ENCODE measurements at places on chromosomes 1 and 21. TPM values are rescaled to one million over a fixed set of nuclear protein-coding genes. Genes with fewer than 3 reads are reported as not detected.

The TENT5C gene
- 6.6 TPM for total RNA-seq

DNA sequence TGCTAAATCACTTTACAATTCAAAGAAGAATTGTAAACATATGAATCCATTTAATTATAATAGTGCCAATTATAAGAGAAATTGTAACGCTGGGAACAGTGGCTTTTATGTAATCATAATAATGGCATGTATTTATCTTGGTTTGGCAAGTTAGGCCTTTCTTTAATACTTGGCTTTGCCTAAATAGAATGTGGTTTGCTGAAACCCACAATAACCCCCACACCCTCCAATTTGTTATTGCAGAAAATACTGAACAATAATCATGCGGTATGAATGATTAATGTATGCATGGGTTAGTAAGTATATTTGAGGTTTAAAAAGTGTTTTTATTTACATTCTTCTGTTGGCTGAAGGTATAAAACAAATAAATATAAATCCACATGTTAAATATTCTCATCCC lies 138.2 kb downstream of the NFIA start:
- H3K36me3 ChIP-seq: peaks cover 3% of the 10 kb centered on the region
- DNase-seq: no peak
- no peaks in the 10 kb centered on the region for H3K27me3 ChIP-seq
- H3K4me1 ChIP-seq: no peaks in the 10 kb centered on the region
- H3K4me3 ChIP-seq: no peak overlapping the region
- no peak overlapping the region for H3K27ac ChIP-seq

GRCh38 chr1:12477936-12478611 lies 139.9 kb downstream of the DHRS3 start:
- peaks cover 80% of the 10 kb centered on the region for H3K4me1 ChIP-seq
- peak overlapping the region; percentile 94 for H3K27ac ChIP-seq
- no peaks in the 10 kb centered on the region for H3K27me3 ChIP-seq
- H3K4me3 ChIP-seq: no peak overlapping the region

GRCh38 chr1:59672851-59673572 lies 141.7 kb upstream of the HOOK1 start:
- peaks cover 26% of the 10 kb centered on the region for H3K4me1 ChIP-seq
- no peak overlapping the region for H3K27ac ChIP-seq
- no peak overlapping the region for H3K4me3 ChIP-seq
- no peak for DNase-seq
- H3K36me3 ChIP-seq: no peaks in the 10 kb centered on the region

GRCh38 chr1:53947172-53947907 lies 1.2 kb downstream of the LRRC42 start:
- H3K27me3 ChIP-seq: no peaks in the 10 kb centered on the region
- H3K27ac ChIP-seq: peak overlapping the region; percentile 87
- H3K36me3 ChIP-seq: peaks cover 15% of the 10 kb centered on the region

- H3K27ac ChIP-seq: no peak overlapping the region
- no peaks in the 10 kb centered on the region for H3K27me3 ChIP-seq
- H3K4me3 ChIP-seq: no peak overlapping the region
- H3K4me1 ChIP-seq: peaks cover 11% of the 10 kb centered on the region
Observed at GRCh38 chr1:55382806-55383305, 167.7 kb upstream of the USP24 start.

The ARHGEF10L gene
- total RNA-seq: 14.1 TPM

DNA sequence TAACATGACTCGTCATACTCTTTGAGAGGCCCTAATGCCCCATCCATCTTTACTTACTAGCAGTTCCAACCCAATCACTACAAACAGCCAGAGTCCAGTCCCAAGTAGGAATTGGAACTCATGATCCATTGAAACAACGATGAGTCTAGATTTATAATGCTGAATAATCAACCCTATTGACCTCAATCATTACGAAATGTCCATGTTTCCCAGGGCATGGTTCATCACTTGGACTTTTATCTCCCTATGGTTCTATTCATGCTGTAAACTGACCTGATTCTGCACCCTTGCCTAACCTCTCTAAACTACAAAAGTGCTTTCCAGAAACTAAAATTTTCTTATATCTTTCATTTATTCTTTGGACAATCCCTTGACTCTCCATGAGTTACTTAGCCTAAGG lies 840.0 kb upstream of the B3GALT2 start:
- H3K27ac ChIP-seq: no peak overlapping the region
- H3K27me3 ChIP-seq: no peaks in the 10 kb centered on the region
- no peak for DNase-seq

The SNRNP40 gene
- total RNA-seq: 54.9 TPM

GRCh38 chr1:216924732-216925131 lies 201.5 kb upstream of the ESRRG start:
- no peak overlapping the region for H3K27ac ChIP-seq
- H3K27me3 ChIP-seq: no peaks in the 10 kb centered on the region
- H3K36me3 ChIP-seq: no peaks in the 10 kb centered on the region
- no peak overlapping the region for H3K4me3 ChIP-seq
- H3K4me1 ChIP-seq: peaks cover 7% of the 10 kb centered on the region
- DNase-seq: no peak

The S100A9 gene
- 17.8 TPM for total RNA-seq

GRCh38 chr1:204274446-204274845 lies 60.7 kb upstream of the GOLT1A start:
- no peaks in the 10 kb centered on the region for H3K27me3 ChIP-seq
- H3K27ac ChIP-seq: no peak overlapping the region
- DNase-seq: no peak
- peaks cover 13% of the 10 kb centered on the region for H3K4me1 ChIP-seq
- no peaks in the 10 kb centered on the region for H3K36me3 ChIP-seq

- H3K36me3 ChIP-seq: no peaks in the 10 kb centered on the region
- no peak overlapping the region for H3K4me3 ChIP-seq
- DNase-seq: peak; percentile 62
- H3K4me1 ChIP-seq: no peaks in the 10 kb centered on the region
Observed at GRCh38 chr1:186202271-186202764, 172.7 kb downstream of the TPR start.

The ABCG1 gene
- total RNA-seq: 8.6 TPM

GRCh38 chr1:183416850-183417771 lies 1.1 kb downstream of the NMNAT2 start:
- DNase-seq: peak; percentile 83
- H3K4me3 ChIP-seq: peak overlapping the region; percentile 28
- H3K27me3 ChIP-seq: peaks cover 42% of the 10 kb centered on the region
- H3K36me3 ChIP-seq: no peaks in the 10 kb centered on the region
- H3K27ac ChIP-seq: no peak overlapping the region
- H3K4me1 ChIP-seq: peaks cover 16% of the 10 kb centered on the region

- H3K36me3 ChIP-seq: no peaks in the 10 kb centered on the region
- no peaks in the 10 kb centered on the region for H3K4me1 ChIP-seq
- no peak for DNase-seq
Observed at GRCh38 chr1:158335213-158335532, 3.8 kb upstream of the CD1B start.
